Endothelial cell (in vitro differentiated cells): ENCODE measurements at places on chromosomes 3 and 15. TPM values are rescaled to one million over a fixed set of nuclear protein-coding genes. Genes with fewer than 3 reads are reported as not detected.

- peak; percentile 56 for DNase-seq
These were observed 91.2 kb downstream of the SENP2 start for GRCh38 chr3:185677146-185677829.

PPARG gene
- 3.2 TPM for total RNA-seq

PROK2 gene
- total RNA-seq = not detected

- DNase-seq = no peak
These were observed 36.8 kb upstream of the VGLL4 start for GRCh38 chr3:11680509-11680908.

GRCh38 chr3:139284221-139284620, 59.6 kb upstream of the MRPS22 start:
- no peak for DNase-seq

GHSR gene
- not detected for total RNA-seq

BSN gene
- total RNA-seq = 2.4 TPM

GRCh38 chr3:42157540-42158538, 66.7 kb downstream of the TRAK1 start:
- DNase-seq = no peak

DNA sequence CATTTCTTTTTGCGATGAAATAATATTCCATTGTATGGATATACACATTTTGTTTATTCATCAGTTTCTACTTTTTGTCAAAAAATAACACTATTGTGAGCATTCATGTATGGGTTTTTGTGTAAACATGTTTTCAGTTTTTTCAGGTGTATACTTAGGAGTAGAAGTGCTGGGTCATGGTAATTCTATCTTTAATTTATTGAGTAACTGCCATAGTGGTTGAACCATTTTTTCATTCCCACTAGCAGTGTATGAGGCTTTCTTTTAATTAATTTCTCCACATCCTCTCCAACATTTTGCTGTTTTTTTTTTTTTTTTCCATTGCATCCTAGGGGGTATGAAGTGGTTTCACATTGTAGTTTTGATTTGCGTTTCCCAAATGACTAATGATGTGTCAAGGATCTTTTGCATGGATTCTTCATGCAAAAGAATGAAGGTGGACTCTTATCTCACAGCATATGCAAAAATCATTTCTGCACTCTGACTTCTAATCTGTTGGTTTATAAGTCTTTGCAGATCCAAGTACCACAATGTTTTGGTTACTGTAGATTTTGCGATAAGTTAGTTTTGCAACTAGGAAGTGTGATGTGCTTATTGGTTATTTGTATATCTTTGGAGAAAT, 12.6 kb downstream of the ATP2C1 start:
- no peak for DNase-seq

DNA sequence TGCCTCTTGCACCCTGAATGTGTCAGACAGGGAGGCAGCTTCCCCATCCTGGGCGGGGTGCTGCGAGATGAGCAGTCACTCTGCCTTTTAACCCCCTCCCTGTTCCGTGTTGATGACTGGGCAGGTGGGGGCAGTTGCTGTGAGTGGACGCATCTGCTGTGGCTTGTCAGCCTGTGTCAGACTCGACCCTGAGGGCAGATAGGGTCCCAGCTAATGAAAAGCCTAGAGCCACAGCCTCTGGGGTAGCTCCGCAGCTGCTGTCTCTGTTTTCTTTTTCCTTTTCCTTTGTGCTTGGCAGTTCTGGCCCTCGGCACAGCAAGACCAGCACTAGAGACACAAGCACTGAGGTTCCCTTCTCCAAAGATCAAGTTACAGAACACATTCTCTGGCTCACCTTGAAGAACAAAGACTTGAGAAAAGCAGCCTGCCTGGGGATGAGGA, 43.0 kb upstream of the GLCE start:
- no peak for DNase-seq

GRCh38 chr15:36495456-36495991, 83.9 kb upstream of the CDIN1 start:
- DNase-seq = no peak

GRCh38 chr3:107987036-107987939, 103.5 kb downstream of the CD47 start:
- no peak for DNase-seq

TARS3 gene
- 8.2 TPM for total RNA-seq
